ENCODE measurements at places on chromosomes 5 and 9. TPM values are rescaled to one million over a fixed set of nuclear protein-coding genes. Genes with fewer than 3 reads are reported as not detected.
A peak's percentile ranks its signal among the peaks of the same experiment; 100 is the strongest.

DNA sequence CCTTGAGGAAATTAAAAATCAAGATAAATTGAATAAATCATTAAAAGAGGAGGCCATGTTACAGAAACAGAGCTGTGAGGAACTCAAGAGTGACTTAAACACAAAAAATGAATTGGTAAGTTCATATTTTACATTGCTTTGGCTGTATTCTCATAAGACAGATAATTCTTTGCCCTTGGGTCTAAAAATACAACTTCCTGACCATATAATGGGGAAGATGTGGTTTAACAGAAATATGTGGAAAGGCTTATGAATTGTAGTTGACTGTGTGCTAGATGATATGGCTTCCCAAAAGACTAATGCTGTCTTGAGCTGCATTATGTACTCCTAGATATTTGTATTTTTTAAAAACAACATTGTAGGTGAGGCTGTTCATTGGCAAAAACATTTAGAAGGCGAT is 33.1 kb downstream of the CNTRL start:
- ATAC-seq = no peak

DNA sequence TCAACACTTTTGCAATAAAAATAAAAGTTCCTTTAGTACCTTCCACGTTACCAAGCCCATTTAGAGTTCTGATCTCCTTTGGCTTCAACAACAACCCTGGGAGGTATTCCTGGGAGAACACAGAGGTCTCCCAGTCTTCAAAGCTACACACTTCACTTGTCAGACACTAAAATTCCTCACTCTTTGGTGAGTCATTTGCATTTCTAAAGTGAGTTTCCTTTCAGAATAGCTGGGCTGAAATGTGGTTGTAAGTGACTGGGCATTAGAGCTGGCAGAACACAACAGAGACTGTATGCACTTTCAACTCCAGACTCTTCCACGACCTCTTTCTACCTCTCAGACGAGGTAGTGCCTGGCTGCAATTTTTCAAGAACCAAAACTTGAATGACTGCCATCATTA is 11.5 kb upstream of the F2RL1 start:
- no peak for ATAC-seq

DNA sequence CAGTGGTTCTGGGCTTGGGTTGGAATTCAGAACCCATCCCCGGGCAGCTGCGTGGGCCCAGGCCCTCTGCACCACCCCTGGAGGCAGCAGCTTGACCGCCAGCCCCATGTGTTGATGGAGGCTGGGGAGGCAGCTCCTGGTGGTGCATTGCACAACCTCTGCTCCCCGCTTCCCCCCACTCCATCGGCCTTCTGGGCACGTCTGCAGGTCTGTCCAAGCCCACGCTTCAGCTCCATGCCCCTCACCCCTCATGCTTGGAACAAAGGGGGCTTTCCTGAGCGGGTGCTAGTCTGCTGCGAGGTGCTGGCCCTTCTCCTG is 1.4 kb downstream of the NCS1 start:
- no peak for ATAC-seq

DNA sequence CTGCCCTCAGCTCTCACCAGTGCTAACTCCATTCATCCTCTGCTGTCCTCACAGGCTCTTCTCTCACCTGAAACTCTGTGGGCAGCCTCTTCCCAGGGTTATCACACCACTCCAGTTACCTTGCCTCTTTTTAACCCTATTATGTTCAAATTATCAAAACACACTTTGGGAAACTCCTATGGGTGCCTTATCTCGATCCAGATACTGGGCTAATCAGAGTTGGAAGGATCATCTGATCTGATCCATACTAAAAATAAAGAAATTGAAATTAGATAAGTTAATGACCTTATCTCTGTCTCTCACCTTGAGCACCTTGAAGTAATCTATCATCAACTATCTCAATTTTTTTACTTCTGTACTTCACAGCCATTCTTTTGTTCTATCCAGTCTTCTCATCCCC is 300.5 kb upstream of the ISL1 start:
- ATAC-seq = no peak

The SLC36A2 gene
- total RNA-seq = not detected

DNA sequence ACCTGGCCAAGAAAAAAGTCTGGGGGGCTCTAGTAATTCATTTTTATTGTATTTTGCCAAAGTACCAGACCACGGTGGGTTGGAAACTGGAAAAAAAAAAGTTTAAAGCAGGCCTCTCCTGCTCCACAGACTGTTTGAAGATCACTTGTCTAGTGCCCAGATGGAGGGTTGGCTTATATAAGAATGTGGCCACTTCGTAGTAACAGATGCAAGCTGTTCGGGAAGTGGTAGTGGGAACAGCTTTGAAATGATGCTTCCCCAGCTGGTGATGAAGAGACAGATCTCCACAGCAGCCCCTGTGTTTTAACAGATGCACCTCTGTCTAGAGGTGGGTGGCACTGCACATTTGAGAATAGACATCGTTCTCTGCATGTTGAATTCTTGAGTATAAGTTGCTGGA is 54.3 kb upstream of the DMRT3 start:
- ATAC-seq = no peak

DNA sequence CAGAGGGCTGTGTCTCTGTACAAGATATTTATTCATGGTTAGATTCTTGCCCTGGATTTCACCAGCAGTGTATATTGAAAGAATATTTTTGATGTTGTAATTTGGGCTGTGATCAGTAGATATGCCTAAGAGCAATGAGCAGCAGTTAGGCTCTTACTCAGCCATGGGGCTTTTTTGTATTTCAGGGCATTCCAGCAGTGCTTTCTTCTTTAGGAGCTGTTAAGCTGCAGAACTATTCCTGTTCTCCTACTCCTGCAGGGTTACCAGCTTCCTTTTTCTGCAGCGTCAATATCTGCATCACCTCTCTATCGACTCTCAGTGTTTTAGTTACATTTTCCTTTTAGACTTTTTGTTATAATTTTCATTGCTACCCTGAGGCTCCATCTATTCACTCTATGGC is 206.2 kb downstream of the SLCO4C1 start:
- no peak for ATAC-seq

GRCh38 chr5:154315756-154316155 is 125.2 kb downstream of the GALNT10 start:
- ATAC-seq = no peak

The MLLT3 gene
- 27.9 TPM for total RNA-seq

DNA sequence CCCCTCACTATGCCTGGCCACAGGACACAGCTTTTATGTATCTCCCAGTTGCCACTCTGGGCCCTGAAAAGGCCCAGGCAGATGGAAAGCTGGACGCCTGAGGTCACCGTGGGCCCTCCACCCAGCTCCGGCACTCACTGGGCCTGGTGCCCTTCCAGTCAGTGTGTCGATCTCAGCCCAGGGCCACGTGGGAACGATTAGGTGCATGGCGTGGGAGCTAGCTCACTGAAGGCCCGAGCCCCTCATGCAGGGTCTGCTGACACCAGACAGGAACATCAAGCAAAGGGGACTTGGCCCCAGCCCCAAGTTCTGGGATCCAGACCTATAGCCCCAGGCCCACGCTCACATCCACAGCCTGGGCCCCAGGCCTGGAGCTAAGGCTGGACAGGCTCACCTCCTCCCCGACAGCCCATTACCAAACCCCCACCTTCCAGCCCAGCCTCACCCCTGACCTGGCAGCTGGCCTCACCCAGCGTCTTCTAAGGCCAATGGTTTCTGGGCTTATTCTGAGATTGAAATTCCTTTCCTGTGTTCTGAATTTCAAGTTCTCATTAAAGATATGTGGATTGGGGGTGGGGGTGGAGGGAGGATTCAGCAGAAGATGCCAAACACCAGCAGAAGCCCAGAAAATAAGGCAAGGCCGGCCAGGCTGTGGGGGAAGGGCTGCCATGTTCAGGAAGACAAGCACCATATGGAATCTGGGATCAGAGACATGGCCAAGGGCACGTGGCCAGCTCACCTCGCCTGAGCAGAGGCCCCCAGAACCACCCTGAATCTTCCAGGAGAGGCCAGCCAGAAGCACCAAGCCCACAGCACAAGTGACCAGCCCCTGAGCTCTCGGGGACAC is 74.5 kb downstream of the ADAMTS2 start:
- ATAC-seq = peak; percentile 25

The MTRR gene
- total RNA-seq = 36.3 TPM

The SPEF2 gene
- total RNA-seq = 2.8 TPM

The CARD6 gene
- total RNA-seq = 13.6 TPM

GRCh38 chr5:74390822-74391221 is 249.7 kb downstream of the ENC1 start:
- no peak for ATAC-seq

DNA sequence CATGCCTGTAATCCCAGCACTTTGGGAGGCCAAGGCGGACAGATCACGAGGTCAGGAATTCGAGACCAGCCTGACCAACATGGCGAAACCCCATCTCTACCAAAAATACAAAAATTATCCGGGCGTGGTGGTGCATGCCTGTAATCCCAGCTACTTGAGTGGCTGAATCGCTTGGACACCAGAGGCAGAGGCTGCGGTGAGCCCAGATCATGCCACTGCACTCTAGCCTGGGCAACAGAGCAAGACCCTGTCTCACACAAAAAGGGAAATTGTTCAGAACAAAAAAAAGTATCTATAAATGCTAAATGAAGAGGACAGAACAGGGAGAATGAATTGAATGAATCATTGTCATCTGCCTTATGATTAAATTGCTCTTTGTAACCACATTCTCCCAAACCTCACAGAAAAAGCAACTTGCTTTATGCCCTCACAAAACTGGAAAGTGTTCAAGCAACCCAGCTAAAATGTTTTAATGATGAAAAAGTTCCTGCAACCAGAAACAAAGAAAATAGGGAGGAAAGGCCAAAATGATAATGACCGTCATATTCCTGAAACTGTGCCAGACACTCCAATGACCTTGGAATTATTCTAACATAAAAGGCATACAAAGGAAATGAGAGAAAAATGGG is 83.7 kb downstream of the SERINC5 start:
- no peak for ATAC-seq

The ICE1 gene
- 41.6 TPM for total RNA-seq

DNA sequence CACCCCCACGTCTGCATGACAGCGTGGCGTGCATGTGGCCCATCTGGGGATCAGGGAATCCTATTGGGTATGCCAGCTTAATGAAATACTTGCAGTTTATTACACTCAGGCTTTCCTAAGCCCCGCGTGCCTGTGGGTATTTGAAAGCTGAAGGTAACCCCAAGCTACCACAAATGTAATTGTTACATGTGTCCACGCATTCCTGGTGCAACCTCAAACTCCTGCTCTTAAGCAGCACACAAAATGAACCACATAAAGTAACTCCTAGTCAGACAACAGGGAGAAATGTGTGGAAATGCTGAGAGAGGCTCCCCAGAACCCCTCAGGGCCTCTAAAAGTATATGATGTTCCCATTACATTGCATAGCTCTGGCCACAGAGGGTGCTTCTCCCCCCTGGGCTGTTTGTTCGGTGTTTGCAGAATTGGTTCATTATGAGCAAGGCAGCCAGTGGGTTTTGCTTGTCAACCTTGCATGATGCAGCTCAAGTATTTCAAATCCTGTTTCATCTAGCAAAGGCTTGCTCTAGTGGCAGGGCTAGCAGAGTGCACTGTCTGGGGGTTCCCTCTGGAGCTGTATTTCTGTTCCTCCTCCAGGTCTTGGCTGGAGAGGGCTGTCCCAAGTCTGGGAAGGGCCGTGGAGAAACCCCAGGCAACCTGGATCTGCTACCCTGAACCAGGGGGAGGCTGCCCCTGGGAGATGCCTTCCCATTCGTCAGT is 1.8 kb upstream of the DCANP1 start:
- no peak for ATAC-seq

DNA sequence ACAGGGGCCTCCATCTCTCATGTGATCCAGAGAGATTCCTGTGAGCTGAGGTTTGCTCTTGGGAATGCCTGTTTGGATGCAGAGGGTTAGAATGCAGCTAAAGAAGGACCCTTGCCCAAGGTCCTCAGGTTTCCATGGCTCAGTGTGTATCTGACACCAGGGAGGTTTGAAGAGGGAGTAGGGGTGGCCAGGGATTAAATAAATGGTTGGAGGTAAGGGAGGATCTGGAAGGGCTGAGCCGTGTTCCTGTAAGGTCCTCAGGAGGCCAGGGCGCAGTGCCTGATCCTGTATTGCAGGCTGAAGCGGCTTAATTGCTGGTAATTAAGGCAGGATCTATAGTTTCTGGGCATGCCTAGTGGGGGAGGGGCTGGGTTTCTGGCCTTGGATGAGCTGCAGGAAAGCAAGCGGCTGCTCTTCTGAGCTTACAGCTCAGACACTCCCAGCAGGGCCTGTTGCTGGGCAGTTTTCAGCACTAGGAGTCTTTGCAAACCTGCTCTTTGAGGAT is 41.5 kb upstream of the MAP1B start:
- no peak for ATAC-seq

The PCDHB3 gene
- total RNA-seq = 2.1 TPM

The PCA3 gene
- 0.40 TPM for total RNA-seq

DNA sequence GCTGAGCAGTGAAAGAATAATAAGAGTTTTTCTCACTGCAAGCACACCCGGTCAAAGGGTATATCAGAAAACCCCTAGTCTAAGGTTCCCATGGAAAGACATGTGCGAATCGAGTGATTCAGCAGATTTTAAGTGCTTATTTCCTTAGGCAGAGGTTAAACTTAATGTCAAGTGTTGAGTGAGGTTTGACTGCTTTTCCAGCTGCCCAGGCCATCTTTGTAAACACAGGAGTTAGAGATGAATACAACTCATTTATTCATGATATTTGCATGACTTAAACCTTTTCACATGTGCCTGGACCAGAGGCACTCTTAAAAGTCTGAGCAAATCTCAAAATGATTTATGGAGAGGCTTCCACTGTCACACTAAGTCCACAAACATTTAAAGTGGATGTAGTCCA is 137.8 kb upstream of the RGMB start:
- ATAC-seq = no peak

DNA sequence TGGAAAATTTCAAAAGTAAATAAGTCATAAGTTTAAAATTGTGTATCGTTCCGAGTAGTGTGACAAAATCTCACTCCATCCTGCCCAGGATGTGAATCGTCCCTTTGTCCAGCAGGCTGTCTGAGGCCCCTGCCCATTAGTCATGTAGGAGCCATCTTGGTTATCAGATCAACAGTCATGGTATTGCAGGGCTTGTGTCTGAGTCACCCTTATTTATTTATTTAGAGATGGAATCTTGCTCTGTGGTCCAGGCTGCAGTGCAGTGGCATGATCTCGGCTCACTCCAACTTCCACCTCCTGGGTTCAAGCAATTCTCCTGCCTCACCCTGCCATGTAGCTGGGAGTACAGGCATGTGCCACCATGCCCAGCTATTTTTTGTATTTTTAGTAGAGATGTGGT is 30.2 kb downstream of the ITGA2 start:
- ATAC-seq = no peak
